ENCODE measurements at places on chromosomes 3 and 15.

- no peak for DNase-seq
Observed at GRCh38 chr3:145490088-145491048, 670.6 kb downstream of the PLOD2 start.

GRCh38 chr3:189529889-189530471 lies 101.2 kb upstream of the TP63 start:
- no peak for DNase-seq

DNA sequence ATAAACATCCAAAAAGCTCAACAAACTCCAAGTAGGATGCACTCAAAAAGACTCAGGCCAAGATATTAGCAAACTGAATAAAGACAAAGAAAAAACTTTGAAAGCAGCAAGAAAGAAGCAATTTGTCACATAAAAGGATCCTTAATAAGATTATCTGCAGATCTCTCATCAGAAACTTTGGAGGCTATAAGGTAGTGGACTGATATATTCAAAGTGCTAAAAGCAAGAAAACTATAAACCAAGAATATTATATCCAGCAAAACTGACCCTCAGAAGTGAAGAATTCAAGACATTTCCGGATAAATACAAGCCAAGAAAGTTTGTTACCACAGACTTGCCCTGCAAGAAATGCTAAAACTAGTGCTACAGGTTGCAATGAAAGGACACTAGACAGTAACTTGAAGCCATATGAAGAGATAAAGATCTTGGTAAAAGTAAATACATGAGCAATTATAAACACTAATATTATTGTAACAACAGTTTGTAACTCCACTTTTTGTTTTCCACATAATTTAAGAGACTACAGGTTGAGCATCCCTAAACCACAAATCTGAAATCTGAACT lies 23.6 kb downstream of the C3orf33 start:
- DNase-seq: no peak

- no peak for DNase-seq
Observed at GRCh38 chr15:55277116-55277564, 12.5 kb downstream of the RAB27A start.

GRCh38 chr3:138939561-138940241 lies 7.2 kb downstream of the FOXL2 start:
- no peak for DNase-seq

DNA sequence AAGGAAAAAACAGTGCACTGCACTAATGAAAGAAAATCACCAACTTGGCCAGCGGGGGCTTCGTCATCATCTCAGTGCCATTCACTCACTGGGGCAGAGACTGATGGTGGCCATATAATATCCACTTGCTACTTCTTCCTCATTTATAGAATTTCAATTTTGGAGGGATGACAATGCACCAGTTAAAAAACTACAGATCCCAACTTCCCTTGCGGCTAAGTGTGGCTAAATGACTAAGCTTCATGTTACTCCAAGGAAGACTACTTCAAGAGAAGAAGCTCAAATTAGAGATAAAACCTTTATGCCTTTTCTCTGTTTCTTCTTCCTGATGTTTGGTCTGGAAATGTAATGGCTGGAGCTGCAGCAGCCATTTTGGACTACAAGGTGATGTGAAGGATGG lies 38.8 kb downstream of the NGLY1 start:
- no peak for DNase-seq

DNA sequence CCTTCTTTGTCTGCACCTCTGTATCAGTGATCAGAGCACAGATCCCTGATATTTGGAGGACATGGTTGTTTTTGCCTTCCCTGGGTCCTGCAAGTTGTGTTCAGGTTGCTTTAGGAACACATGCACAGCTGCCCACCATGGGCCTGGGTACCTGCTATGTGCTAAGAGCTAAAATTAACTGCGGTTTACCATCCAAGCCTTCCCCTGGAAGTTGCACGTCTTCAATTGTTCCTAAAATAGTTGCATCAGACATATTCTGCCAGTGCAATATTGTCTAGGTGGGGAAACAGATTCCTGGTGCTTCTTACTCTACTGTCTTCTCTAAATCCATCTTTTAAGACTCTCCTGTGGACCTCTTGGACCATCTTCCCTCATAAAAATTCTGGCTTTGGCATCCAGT lies 80.9 kb downstream of the PDE8A start:
- no peak for DNase-seq

GRCh38 chr15:65873256-65873655 lies 4.0 kb downstream of the RAB11A start:
- DNase-seq: no peak

- no peak for DNase-seq
Observed at GRCh38 chr15:79003301-79003700, 58.5 kb upstream of the CTSH start.

GRCh38 chr3:52705688-52706686 lies at the start of the genes GLT8D1 and SPCS1:
TSS of gene GLT8D1 (minus strand) at chr3:52705791. CDS start at chr3:52700460, 5,331 bp downstream.
TSS of gene SPCS1 (plus strand) at chr3:52706106. CDS start at chr3:52706247, 141 bp downstream.
- DNase-seq: peak; percentile 74

DNA sequence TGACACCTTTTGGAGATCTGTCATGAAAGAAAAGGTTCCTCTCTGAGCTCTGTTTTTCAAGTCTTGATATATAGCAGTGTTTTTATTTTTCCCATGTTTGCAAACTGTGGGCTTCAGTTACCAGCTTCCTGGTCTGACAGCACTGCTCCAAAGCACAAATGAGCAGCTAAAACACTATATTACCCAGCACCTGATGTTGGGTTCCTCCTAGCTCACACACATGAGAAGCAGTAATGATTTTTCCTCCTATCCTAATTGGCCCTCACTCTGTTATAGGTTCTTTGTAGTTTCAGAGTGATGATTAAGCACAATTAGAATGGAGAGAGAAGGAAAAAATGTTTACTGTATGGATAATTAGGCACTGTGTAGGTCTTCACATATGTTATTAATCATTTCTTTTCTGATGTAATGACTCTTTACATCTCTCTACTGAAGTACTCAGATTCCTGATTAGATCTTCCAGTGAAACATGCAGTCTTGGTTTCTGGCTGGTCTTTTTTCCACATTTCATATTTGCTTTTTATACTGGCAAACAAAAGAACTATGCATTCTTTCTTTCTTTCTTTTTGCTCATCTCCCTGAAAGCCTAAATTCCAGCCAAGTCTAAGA lies 939.7 kb downstream of the NSUN3 start:
- no peak for DNase-seq

- DNase-seq: no peak
Observed at GRCh38 chr3:114848643-114849350, 298.3 kb downstream of the ZBTB20 start.

GRCh38 chr15:52441841-52442240 lies 86.8 kb downstream of the MYO5A start:
- no peak for DNase-seq

GRCh38 chr3:139457066-139457465 lies 19.2 kb downstream of the RBP2 start:
- no peak for DNase-seq

GRCh38 chr3:4413467-4413866 lies 53.6 kb downstream of the SUMF1 start:
- no peak for DNase-seq

DNA sequence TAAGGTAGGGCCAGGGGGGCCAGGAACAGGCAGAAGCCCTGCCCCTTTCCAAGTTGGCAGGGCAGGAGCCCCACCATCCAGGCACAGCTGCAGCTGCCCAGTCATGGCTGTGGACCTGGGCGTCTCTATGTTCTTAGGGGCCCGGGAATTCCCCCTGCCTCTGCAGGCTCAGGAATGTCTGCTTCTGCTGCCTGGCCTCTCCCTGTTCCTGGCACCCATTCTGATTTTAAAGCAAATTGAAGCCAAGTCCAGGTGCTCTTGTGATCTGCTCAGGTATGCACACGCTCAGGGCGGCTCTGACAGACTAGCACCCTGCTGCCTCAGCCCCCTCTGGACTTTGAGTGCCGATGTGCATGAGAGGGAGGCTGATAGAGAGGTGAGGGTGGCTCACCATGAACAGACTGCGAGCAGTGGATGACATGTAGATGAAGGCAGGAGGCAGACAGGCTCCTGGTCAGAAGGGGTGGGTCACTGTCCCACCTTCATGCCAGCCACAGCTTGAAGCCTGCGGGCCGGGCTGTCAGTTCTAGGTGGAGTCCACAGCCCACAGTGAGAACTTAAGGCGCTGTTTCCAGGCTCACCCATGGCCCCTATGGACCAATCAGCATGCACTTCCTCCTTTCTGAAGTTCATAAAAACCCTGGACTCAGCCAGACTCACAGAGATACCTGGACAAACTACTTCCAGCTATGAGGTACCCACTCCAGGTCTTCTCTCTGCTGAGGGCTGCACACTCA lies 747.8 kb upstream of the GBE1 start:
- no peak for DNase-seq

- no peak for DNase-seq
Observed at GRCh38 chr3:120640231-120640630, 41.8 kb downstream of the HGD start.
